ENCODE measurements at places on chromosomes 13 and 19.
A peak's percentile ranks its signal among the peaks of the same experiment; 100 is the strongest.

DNA sequence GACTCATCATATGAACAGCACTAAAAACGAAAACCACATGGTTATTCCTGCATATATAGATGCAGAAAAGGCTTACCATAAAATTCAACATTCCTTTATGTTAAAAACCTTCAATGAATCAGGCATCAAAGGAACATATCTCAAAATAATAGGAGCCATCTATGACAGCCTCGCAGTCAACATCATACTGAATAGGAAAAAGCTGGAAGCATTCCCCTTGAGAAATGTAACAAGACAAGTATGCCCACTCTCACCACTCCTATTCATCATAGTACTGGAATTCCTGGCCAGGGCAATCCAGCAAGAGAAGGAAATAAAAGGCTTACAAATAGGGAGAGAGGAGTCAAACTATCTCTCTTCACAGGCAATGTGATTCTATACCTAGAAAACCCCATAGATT, 179.6 kb upstream of the HTR2A start:
- no peak for DNase-seq

- no peak for DNase-seq
Measured at GRCh38 chr13:39682310-39682709, 26.8 kb downstream of the COG6 start.

DNA sequence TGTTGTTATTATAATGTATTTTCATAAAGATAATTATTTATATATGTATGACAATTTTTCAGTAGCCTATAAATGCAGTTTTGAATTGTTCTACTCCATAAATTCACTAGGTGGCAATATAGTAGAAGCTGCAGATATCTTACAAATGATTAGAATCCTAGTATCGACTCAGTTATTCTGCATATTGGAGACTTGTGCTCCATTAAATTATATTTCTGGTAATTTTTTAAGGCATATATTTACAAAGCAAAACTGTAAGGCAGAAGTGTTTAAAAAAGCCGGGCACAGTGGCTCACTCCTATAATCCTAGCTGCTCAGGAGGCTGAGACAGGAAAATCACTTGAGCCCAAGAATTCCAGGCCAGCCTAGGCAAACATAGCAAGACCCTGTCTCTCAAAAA, 58.7 kb downstream of the DPY19L3 start:
- peak; percentile 6 for DNase-seq

- no peak for DNase-seq
Measured at GRCh38 chr19:31604493-31605040, 255.3 kb upstream of the TSHZ3 start.

DNA sequence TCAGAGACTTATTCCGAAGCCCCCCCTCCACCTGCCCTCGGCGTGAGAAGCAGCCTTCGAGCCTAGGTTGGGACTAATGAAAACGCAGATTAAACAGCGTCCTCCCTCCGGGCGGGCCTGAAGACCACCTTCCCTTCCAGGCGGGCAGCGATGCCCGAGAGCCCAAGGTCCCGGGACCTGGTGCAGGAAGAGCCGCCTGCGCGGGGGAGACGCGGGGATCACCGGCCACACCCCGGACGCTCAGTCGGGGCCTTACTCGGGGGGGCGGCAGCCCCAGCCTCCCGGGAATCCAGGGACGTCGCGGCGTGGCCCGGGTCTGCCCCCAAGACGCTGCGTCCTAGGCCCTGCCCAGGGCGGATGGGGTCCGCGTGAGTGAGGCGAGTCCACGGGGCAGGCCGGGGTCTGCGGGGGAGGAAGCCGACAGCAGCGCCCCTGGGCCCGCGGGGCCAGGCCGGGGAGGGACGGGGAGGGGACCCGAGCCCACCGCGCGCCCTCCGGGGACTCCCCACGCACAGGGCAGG, 33.3 kb upstream of the SPACA7 start:
- DNase-seq: no peak

DNA sequence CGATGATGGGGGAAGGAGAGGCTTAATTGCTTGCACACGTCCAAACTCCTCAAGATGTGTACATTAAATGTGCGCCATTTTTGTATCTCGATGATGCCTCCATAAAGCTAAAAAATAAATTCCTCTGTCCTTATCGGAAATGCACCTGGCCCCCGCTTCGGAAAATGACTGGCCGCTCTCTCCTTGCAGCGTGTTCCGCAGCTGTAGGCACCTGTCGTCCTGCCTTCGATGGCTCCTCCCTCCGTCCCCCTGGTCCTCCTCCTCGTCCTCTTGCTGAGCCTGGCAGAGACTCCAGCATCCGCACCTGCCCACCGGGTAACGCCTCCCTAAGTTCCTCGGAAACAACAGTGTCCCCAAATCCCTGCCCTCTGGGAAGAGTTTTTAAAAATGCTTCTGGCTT, 1.1 kb downstream of the GALP start:
- DNase-seq: no peak

GRCh38 chr13:77725071-77725470, 27.6 kb downstream of the SLAIN1 start:
- DNase-seq: no peak

GRCh38 chr19:58385891-58386575, 1.0 kb upstream of the RPS5 start:
- DNase-seq: peak; percentile 48

DNA sequence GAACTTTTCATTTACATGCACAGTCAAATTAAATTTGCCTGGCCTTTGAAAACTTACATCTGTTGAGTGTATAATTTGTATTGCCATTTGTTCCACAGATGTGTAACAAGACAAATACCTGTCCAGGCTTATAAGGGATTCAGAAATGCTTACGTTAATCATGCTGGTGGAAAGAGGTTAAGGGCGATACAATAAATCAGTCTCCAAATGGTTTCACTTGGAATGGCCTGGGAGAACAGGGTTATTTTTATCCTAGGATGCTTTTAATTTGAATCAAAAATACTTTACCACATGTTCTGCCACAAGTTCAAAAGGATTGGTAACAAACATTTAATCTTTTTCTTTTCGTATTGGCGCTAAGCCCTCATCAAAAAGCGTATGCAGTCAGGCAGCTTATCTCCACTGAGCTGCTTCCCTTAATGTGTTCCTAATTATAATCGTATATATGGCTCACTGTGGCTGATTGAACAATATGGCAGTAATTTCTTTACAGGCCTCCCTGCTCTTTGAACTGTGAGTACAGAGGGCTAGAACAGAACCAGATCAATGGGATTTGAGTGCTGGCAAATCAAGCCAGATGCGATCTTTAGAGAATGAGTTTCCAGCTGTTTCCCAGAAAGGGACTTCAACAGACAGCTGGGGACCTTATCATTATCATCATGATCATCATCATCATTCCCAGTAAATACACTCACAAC, 425.7 kb downstream of the SPRY2 start:
- no peak for DNase-seq

DNA sequence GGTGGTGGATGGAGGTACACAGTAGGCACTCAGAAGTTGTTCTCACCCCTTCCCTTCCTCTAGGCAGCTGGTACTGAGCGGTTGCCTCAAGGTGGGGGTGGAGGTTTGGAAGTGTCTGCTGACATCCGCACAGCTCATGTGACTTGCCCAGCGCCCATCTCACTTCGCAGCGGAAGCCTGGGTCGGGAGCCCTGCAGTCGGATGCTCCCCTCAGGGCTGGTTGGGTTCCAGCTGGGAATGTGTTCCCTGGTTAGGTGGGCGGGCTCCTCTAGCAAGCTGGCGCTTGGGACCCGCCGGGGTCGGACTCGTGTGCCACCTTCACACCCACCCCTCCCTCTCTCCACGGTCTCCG, 10.2 kb downstream of the PPP1R37 start:
- DNase-seq: no peak

- peak; percentile 24 for DNase-seq
Measured at GRCh38 chr13:21501686-21502085, 42.6 kb upstream of the ZDHHC20 start.

DNA sequence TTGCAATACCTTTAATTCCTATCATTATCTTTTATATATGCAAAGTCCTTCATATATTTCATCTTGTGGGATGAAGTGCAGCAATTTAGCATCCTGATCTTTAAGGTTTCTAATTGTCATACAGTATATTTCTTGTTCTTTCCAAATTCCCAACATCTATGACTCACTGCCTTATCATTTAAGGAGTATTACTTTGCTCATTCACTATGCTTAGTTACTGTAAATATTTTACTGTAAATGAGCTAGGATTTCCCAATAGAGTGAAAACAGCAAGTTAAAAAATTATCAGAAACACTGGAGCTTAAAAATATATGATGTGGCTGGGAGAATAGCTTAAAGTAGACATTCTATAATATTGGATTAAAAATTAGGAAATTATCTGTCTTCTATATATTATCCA, 69.9 kb downstream of the SLITRK6 start:
- DNase-seq: no peak

- no peak for DNase-seq
Measured at GRCh38 chr13:52161181-52161646, 1.8 kb upstream of the NEK3 start.

- DNase-seq: peak; percentile 44
Measured at GRCh38 chr13:78198821-78199220, 280.2 kb upstream of the EDNRB start.

GRCh38 chr13:33583398-33583797, 234.6 kb upstream of the RFC3 start:
- DNase-seq: no peak

DNA sequence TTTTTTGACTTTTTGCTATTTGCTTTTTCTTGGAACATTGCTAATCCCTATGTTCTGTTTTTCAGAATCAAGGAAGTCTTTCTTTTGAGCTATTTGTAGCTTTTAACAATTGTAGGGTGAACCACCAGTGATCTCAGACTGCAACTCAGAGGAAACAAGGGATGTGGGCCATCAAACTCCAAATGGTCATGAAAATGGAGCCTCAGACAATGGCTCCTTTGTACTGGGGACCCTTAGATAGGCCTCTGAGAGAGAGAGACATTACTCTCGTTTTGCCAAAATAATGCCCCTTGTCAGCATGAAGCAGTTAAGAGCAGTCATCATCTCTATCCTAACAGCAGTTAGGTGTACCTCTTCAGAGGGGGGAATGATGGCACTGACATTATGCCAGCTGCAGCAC, 56.4 kb upstream of the GJB6 start:
- DNase-seq: no peak
